ENCODE measurements at places on chromosomes 16 and 17.

DNA sequence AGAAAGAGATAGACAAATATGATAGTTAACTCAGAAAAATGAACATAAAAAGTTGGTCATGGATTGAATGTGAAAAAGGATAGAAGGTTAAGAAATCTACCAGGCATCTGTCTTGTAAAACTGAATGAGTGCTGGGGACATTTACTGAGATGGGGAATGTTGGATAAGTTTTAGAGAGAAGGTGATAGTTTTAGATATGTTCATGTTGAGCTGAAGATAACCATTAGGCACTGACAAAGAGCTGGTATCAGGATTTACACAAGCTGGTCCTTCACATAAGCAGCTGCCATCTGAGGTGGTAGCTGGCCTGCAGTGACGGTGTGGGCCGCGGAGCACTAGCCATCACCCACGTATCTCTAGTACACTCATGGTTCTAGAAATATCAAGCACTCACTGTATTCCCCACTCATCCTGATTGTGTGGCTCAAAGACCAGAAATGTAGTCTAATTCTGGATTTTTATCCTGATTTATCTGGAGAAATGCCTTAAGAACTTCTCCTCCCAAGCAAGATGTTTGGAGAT is 194.4 kb upstream of the KCNJ16 start:
- DNase-seq: no peak

DNA sequence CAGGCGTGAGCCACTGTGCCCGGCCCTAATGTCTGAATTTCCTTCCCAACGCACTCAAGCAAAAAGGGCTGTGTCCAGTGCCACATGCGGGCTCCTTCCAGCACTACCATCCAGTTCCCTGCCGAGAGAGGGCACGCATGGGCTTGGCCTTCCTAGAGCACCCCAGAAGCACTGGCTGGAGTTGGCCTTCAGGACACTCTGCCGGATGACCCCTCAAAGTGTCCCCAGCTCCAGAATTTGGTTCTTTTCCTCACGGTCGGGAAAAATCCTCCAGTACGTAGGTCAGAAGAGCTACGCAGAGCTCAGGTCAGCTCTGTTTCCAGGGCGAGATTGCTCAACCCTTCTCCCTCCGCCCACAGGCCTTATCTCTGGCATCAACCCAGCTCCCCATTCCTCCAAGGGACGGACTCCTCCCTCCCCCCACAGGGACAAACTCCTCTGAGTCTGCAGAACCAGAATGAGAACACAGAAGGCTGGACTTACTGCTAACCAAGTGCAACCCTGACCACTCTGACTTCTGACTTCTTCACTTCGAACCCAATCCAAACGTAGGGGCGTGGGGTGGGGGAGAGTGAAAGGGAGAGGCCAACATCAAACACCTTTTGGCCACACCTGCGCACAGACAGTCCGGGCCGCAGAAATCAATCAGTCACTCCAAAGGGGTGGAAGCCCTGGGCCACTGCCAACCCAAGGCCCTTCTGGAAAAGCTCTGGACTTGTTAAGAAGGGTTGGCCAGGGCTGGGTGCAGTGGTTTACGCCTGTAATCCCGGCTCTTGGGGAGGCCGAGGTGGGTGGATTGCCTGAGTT is 3.6 kb downstream of the CDC42EP4 start:
- peak; percentile 25 for DNase-seq

DNA sequence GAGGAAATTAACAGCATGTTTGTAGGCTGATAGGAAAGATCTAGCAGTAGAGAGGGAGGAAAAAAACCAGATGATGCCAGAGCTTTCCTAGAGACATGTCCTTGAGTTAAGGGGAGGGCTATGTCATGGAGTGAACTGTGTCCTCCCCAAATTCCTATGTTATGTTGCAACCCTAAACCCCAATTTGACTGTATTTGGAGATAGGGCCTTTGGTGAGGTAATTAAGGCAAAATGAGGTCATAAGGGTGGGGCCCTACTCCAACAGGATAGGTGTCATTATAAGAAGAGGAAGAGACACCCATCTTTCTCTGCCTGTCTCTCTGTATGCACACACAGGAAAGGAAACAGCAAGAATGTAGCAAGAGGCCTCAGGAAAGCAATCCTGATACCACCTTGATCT is 195.3 kb upstream of the AXIN2 start:
- no peak for DNase-seq

DNA sequence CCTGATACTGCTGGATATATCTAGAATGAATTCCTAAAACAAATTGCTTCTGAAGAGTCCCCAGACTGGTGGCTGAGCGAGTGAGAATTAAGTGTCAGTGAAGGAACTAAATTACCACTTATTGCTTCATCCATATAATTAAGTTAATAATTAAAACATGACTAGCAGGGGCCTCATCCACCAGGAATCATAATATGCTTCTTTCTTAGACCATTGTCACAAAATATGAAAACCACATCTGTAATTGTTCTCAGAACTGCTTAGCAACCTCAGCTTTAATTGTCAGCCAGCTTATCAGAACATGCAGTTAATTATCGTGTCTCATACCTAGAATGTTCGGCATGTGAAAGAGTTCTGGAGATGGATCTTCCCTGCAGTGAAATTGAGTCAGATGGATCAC is 21.2 kb upstream of the PIRT start:
- no peak for DNase-seq

DNA sequence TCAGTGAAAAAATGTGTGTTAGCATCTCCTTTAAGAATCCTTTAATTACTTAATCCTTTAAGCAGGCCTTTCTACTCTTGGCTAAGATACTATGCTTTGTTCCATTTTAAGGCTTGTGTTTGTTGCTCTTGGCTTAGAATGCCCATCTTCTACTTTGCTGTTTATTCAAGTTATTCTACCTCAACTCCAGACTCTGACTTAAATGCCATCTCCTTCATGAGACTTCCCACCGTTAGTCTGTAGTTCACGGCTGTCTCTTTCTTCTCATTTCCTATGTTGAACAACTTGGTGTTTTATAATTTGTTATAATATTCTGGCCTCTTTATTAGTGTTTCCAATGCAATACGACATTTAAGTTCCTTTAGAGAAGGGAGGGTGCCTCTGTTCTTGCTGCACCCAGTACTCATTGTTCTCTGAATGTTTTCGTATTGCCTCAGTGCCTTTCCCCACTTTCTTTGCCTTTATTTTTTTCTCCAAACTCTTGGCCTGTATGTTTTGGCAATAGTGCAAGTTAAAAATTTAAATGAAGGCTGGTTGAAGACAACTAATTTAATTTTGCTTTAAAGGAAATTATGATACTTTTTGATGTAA is 6.1 kb upstream of the KRT10 start:
- DNase-seq: no peak

- no peak for DNase-seq
Observed at GRCh38 chr17:43411749-43412148, 13.0 kb downstream of the ARL4D start.

GRCh38 chr17:65898651-65899050 is 293.3 kb downstream of the CEP112 start:
- DNase-seq: no peak

- peak; percentile 17 for DNase-seq
Observed at GRCh38 chr16:1105888-1106620, 10.0 kb upstream of the C1QTNF8 start.

- no peak for DNase-seq
Observed at GRCh38 chr16:61770301-61770700, 265.9 kb downstream of the CDH8 start.

All from inflammatory macrophage treated with lipopolysaccharide for 4 hours (primary cell).